ENCODE measurements at places on chromosomes 5 and 9.

- no peak for DNase-seq
These were observed 79.7 kb upstream of the ASTN2 start for GRCh38 chr9:117494401-117495090.

DNA sequence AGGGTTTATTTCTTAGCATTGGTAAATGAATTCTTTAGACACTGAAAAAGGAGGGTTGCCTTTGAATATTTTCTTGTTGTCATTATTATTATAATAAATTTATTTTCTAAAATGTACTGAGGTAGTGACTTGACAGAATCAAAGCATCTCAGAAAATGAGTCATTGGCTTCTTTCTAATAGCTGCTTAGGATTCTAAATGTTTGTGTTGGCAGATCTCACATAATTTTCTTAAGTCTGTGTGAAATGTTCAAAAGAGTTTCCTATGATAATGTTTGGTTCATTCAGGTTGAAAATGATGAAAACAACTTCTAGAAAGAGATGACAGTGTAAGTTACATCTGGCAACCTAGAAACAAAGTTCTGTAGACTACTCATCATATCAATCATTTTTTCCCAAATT, 69.7 kb downstream of the SH3GL2 start:
- DNase-seq, result no peak

GRCh38 chr5:135534609-135535419, 950 bp downstream of the NEUROG1 start:
- no peak for DNase-seq

GRCh38 chr5:125326150-125326510, 579.7 kb upstream of the ZNF608 start:
- no peak for DNase-seq

GRCh38 chr9:316382-316965, 101.8 kb downstream of the DOCK8 start:
- no peak for DNase-seq

DNA sequence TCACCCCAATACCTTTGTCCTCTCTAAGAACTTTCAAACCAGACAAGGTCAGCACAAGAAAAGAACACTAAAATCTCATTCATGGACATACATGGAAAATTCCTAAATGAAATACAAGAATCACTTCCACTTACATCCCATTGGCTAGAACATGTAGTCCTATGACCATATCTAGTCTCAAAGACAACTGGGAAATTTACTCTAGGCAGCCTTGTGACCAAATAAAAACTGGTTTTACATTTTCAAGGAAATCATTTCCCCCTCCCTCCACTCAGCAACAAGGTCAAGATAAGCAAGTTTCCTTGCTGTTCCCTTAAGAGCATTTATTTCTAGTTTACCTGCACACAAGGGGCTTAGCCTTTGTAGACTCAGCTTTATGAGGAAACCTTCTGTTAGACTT, 20.3 kb upstream of the SERINC5 start:
- DNase-seq, result no peak

- DNase-seq, result no peak
These were observed 202.7 kb upstream of the MVB12B start for GRCh38 chr9:126123927-126124326.

DNA sequence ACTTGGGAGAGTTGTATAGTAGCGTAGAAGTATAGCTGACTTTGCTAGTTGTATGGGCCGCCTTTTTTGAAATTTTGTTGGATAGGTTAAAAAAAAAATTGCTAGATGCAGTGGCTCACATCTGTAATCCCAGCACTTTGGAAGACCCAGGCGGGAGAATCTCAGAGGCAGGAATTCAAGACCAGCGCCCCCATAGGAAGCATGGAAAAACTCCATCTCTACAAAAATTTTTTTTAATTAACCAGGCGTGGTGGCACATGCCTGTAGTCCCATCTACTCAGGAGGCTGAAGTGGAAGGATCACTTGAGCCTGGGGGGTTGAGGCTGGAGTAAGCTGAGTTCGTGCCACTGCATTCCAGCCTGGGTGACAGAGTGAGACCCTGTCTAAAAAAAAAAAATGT, 59.2 kb downstream of the SMC5 start:
- DNase-seq, result no peak

GRCh38 chr5:125836256-125836655, 587.0 kb upstream of the GRAMD2B start:
- DNase-seq, result no peak

DNA sequence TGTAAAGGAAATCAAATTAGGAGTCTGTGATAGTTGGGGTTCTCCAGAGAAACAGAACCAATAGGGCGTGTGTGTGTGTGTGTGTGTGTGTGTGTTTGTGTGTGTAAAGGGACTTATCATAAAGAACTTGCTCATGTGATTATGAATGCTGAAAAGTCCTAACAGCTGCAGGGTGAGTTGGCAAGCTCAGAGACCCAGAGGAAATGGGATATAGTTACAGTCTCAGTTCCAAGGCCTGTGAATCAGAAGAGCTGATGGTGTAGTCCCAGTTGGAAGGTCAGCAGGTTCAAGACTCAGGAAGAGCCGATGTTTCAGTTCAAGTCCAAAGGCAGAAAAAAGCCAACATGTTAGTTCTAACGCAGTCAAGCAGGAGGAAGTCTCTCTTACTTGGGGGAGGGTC, 214.2 kb downstream of the ELAVL2 start:
- no peak for DNase-seq

- DNase-seq, result no peak
These were observed 164.4 kb downstream of the DAB2IP start for GRCh38 chr9:121815546-121816448.

- DNase-seq, result no peak
These were observed 20.3 kb downstream of the KIF2A start for GRCh38 chr5:62326302-62326701.

GRCh38 chr9:100426530-100427365, at the start of gene MSANTD3:
Gene MSANTD3 (plus strand): TSS chr9:100427143. CDS start chr9:100441939, 14,796 bp downstream.
- no peak for DNase-seq

GRCh38 chr9:5876711-5877110, 14.0 kb upstream of the MLANA start:
- no peak for DNase-seq

GRCh38 chr5:73654171-73654811, 28.3 kb downstream of the ARHGEF28 start:
- no peak for DNase-seq

GRCh38 chr5:127386557-127386956, 96.0 kb downstream of the MEGF10 start:
- no peak for DNase-seq

GRCh38 chr9:104927216-104927911, 591 bp downstream of the ABCA1 start:
- DNase-seq, result peak; percentile 53

DNA sequence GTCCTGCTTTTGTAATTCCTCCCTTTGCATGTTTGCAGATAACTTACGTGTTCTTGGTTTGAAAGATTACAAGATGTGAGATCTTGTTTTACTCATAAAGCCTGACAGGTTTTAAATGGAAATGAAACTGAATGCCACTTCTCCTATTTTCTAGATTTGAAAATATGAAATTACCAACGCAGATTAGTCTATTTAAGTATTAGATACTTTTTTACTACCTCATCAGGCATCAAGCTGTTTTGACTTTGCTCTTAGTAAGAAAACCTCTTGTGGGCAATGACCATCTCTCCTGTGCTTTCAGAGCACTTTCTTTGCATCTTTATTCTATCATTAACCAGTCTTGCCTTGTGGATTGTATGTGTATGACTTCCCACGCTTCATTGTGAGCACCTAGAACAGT, 3.5 kb downstream of the DMXL1 start:
- DNase-seq, result no peak

- DNase-seq, result no peak
These were observed 28.7 kb downstream of the DMRT3 start for GRCh38 chr9:1005043-1005667.

DNA sequence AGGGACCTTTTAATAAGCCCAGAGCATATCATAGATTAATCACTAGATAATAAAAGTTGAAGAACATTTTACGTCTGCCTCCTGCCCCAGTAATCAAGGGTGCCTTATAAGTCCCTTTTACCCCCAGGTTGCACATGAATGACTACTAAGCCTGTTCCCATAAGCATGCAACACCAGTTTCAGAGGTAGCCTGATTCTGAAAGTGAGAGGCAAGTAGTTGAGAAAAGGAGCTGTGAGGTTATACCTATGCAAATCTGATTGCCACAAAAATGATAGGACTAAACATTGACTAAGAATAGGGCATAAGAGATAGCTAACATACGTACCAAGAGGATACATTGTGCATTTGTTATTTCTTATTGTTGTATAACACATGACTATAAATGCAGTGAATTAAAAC, 681.9 kb downstream of the ISL1 start:
- DNase-seq, result no peak

GRCh38 chr9:128408963-128409431, 11.7 kb upstream of the CERCAM start:
- DNase-seq, result peak; percentile 57

DNA sequence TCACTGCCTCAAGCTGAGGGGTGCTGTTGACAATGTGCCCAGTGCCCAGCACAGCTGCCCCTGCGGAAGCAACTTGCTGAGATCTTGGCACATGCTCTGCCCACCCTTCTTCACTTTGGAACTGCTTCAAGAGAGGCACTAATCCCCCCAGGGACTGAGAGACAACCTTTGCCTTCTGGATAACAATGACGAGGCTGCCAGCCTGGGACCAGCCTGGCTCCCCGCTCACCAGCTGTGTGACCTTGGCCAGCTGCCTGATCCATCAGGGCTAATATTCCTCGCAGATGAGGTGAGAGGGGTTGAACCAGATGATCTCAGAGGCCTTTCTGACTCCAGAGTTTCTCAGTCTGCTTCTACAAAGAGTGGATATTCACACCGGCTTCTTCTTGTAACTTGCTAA, 81.0 kb downstream of the SHB start:
- DNase-seq, result peak; percentile 17

GRCh38 chr9:70030156-70030555, 13.5 kb upstream of the MAMDC2 start:
- DNase-seq, result no peak

- DNase-seq, result no peak
These were observed 188.1 kb downstream of the RFX3 start for GRCh38 chr9:3337515-3338225.

DNA sequence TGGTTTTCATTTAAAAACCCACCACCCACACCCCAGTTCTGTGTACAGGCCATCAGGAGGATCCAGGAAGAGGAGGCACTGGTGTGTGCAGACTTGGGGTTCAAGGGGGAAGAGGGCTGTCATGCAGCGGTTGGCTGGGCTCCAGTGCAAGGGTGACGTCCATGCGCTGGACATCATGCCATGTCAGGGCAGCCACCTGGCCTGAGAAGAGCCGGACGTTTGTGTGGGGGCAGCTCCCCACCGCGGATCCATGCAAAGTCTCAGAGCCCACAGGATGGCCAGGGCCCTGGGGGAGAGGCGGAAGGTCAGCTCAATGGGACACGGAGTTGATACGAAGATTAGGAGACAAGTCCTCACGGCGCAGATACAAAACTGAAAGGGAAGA, 11.1 kb downstream of the BRD9 start:
- DNase-seq, result no peak

GRCh38 chr5:16547200-16547842, 69.5 kb downstream of the RETREG1 start:
- no peak for DNase-seq

DNA sequence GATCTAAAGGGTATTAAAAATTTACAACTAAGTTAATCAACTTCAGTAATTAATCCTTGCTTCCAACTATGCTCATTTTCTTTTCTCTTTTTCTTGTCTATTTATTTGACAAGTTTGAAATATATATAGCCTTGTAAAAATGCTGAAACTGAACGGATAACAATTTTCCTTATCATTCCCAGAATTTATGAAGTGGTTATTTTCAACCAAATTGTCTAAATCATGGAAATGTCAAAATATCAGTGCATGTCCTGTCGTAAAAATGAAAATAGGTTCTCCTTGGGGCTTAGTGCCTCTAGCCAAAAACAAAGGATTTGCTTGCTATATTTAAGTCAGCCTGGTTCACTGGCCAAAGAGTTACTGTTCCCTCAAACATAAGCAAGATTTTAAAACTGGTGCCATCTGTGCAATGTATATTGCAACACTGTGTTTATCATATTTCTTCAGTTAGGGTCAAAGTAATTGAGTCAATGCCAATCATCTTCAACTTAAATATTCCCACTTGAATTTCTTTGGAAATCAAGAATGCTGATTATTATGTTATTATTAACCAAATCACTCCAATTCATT, 798.3 kb downstream of the MAT2B start:
- DNase-seq, result no peak

- DNase-seq, result no peak
These were observed 26.9 kb upstream of the CORO2A start for GRCh38 chr9:98219364-98219716.

- no peak for DNase-seq
These were observed 5.4 kb downstream of the IL7R start for GRCh38 chr5:35862126-35862525.

GRCh38 chr5:111299067-111299481, 74.9 kb downstream of the CAMK4 start:
- no peak for DNase-seq

GRCh38 chr5:180820788-180821321, 18.2 kb upstream of the MGAT1 start:
- no peak for DNase-seq

GRCh38 chr5:160463227-160463626, 41.6 kb downstream of the PTTG1 start:
- no peak for DNase-seq

DNA sequence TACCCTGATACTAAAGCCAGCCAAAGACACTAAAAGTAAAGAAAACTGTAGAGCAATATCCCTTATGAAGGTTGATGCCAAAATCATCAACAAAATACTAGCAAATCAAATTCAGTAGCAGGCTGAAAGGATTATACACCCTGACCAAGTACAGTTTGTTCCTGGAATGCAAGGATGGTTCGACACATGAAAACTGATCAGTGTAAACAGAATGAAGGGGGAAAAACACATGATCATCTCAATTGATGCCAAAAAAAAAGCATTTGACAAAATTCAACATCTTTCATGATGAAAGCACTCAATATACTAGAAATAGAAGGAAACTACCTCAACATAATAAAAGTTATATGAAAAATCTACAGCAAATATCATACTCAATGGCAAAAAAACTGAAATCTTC, 43.5 kb upstream of the LRRC14B start:
- DNase-seq, result no peak
